ENCODE measurements at places on chromosomes 13 and 19. TPM values are rescaled to one million over a fixed set of nuclear protein-coding genes. Genes with fewer than 3 reads are reported as not detected.

Gene CEACAM4
- polyA plus RNA-seq = 0.27 TPM

DNA sequence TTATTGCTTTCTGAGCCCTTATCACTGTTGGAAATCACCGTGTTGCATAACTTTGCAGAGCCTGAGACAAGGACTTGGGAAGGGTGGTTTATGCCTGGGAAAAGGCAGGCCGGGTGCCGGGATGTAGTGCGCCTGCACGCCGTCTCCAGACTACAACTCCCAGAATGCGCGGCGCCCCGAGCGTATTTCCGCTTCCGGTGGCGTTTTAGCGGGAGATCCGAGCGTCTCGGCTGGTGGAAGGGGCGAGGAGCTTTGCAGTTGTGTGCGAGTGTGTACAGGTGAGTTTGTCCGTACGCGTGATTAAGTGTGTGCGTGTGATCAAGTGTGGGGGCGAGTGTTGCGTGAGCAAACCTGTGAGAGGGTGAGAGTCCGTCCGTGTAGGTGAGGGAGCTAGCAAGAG is 75.4 kb downstream of the PEG3 start:
- peak overlapping the region; percentile 50 for H3K4me3 ChIP-seq
- peak; percentile 88 for DNase-seq
- H3K4me1 ChIP-seq = peaks cover 3% of the 10 kb centered on the region
- no peaks in the 10 kb centered on the region for H3K36me3 ChIP-seq
- H3K27ac ChIP-seq = no peak overlapping the region

GRCh38 chr19:1132552-1133383 is 29.0 kb downstream of the GPX4 start:
- H3K36me3 ChIP-seq = no peaks in the 10 kb centered on the region
- peak overlapping the region; percentile 67 for H3K4me3 ChIP-seq
- peaks cover 22% of the 10 kb centered on the region for H3K4me1 ChIP-seq
- no peak for DNase-seq
- no peaks in the 10 kb centered on the region for H3K27me3 ChIP-seq

DNA sequence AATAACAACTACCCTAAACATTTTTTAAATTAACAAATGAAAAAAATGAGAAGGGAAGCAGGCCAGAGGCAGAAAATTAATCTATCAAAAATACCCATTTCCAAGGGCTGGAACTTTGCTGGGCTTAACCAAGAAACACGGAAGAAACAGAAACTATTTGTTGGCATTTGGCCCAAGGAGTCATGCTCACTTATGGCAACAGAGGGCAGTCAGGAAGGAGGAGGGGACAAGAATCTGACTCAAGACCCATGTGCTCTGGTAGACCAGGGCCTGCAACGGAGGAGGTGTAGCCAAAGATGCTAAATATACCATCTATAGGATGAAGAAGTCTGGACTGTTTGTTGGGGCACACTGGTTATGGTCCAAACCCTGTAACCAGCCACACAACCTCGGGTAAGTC is 496.7 kb downstream of the COG6 start:
- H3K36me3 ChIP-seq = no peaks in the 10 kb centered on the region
- H3K4me1 ChIP-seq = peaks cover 4% of the 10 kb centered on the region
- H3K4me3 ChIP-seq = no peak overlapping the region
- no peaks in the 10 kb centered on the region for H3K27me3 ChIP-seq
- no peak overlapping the region for H3K27ac ChIP-seq

- no peak for DNase-seq
- no peaks in the 10 kb centered on the region for H3K27me3 ChIP-seq
Observed at GRCh38 chr13:113819731-113820715, 43.9 kb downstream of the GAS6 start.

GRCh38 chr19:18007917-18008673 is at the start of gene ARRDC2:
TSS of gene ARRDC2 (plus strand) at chr19:18008170. CDS start at chr19:18008311, 141 bp downstream.
- H3K27me3 ChIP-seq = no peaks in the 10 kb centered on the region
- H3K4me3 ChIP-seq = peak within 1 kb of the TSS; percentile 43
- no peaks in the 10 kb centered on the region for H3K36me3 ChIP-seq
- H3K27ac ChIP-seq = peak within 1 kb of the TSS; percentile 41
- H3K4me1 ChIP-seq = peaks cover 4% of the 10 kb centered on the region
- peak; percentile 87 for DNase-seq

DNA sequence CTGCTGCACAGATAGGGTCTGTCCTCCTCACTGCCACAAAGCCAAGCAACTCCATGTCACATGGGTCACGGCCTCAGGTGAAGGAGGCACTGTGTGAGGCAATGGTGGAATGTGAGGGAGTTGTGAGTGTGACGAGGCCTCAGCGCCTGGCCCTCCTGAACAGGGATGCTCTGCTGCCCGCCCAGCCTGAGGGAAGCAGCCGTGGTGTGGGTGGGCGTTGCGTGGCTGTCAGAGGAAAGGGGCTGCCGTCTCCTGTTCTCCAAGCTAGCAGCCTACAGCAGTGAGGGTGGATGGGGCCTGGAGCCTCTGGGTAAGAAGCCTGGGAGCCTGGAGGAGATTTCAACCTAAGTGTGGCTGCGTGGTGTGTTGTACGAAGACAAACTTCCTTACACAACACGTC is 125.0 kb downstream of the COL4A1 start:
- H3K4me1 ChIP-seq = no peaks in the 10 kb centered on the region
- H3K27ac ChIP-seq = no peak overlapping the region
- H3K36me3 ChIP-seq = no peaks in the 10 kb centered on the region
- no peak for DNase-seq
- no peak overlapping the region for H3K4me3 ChIP-seq
- no peaks in the 10 kb centered on the region for H3K27me3 ChIP-seq

GRCh38 chr13:70568571-70568970 is 460.3 kb upstream of the KLHL1 start:
- no peaks in the 10 kb centered on the region for H3K36me3 ChIP-seq
- no peak overlapping the region for H3K4me3 ChIP-seq
- H3K27ac ChIP-seq = no peak overlapping the region

GRCh38 chr19:37903096-37903495 is 3.3 kb downstream of the WDR87 start:
- peaks cover 2% of the 10 kb centered on the region for H3K4me1 ChIP-seq
- H3K36me3 ChIP-seq = no peaks in the 10 kb centered on the region
- no peak for DNase-seq
- no peak overlapping the region for H3K27ac ChIP-seq

DNA sequence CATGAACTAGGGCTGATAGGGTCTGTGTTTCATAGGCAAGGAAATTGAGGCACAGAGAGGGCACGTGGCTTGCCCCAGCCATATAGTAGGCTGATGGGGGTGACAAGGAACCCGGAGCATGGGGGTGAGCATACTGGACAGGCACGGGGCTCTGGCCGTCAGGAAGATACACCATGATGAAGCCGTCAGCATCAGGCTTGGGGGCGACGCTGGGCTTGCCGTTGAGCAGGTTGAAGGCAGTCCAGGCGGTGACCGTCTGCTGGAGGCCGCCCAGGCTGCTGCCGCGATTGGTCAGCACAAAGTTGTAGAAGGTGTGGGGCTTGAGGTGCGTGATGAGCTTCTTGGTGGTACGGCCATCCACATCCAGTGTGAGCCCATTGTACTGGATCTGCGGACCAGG is 119.7 kb downstream of the PTPRS start:
- no peaks in the 10 kb centered on the region for H3K36me3 ChIP-seq
- no peak for DNase-seq
- H3K27ac ChIP-seq = no peak overlapping the region
- no peak overlapping the region for H3K4me3 ChIP-seq

GRCh38 chr13:43205416-43205815 is 182.0 kb downstream of the DNAJC15 start:
- H3K27me3 ChIP-seq = no peaks in the 10 kb centered on the region
- no peaks in the 10 kb centered on the region for H3K36me3 ChIP-seq
- no peak for DNase-seq
- no peak overlapping the region for H3K4me3 ChIP-seq
- no peaks in the 10 kb centered on the region for H3K4me1 ChIP-seq

Measured in ovary (tissue), 10 donors.